HEK293T (cell line): ENCODE measurements at places on chromosomes 11 and 22.

GRCh38 chr11:32188785-32189184, 97.9 kb downstream of the RCN1 start:
- DNase-seq: no peak

DNA sequence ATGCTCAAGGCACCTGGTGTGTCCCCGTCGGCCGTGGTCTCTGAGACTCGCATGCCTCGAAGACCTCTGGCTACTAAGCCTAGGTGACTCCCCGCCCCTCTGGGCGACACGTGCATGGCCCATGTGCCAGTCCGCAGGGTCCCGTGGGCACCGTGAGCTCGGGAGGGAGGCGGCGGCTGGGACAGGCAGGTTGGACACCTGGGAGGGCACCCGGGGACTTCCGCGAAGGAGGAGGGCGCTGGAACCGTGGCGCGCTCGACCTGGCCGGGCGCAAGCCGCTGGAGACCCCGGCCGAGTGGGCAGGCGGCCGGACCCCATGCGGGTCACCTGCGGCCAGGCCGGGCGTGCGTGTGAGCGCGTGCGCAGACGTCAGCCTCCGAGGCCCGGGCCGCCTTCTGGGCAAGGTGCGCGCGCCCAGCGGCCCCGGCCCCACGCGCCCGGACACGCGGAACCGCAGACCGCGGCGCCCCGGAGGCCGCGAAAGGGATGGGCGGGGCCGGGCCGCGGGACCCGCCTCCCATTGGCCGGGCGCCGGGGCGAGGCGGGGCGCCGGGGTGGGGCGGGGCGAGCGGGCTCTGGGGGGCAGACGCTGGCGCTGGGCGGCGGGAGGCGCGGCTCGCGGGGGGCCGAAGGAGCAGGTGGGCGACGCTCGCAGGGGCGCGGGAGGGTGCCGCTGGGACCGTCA, 579 bp upstream of the RASD2 start:
- DNase-seq: peak; percentile 91

- DNase-seq: no peak
Measured at GRCh38 chr11:12050470-12051286, 42.3 kb upstream of the DKK3 start.

DNA sequence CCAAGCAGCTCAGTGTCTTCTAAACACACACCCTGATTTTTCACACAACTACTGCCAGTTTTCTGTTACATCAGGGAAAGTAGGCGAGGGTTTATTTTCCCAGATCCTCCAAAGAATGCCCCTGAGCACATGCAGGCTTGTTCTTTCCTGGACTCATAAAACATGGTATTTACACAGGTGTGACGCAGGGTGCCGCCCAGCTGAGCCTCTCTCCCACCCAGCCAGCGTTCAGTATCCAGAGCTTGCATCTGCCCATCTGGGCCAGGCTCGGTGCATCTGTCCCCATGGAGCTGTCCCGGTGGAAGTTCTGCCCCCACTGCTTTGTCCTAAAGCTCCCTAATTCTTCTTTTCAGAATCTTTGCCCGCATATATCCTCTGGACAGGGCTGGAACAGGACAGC, 44.8 kb upstream of the ISX start:
- no peak for DNase-seq

DNA sequence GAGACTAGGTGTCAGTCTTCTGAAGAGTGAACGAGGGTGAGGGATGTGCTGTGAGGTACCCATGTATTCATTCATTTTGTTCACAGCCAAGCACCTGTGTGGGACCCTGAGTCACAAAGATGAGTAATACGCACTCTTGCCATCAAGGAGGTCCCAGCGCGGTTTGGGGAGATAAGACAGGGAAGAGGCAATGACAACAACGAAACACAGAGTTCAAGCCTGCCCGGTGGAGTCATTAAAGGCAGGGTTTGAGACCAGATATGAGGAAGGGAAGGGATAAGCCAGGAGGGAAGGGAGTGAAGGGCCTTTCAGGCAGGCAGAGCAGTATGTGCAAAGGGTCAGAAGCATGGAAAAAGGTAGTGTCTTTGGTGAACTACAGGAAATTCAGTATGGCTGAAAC, 4.6 kb downstream of the DCHS1 start:
- no peak for DNase-seq

DNA sequence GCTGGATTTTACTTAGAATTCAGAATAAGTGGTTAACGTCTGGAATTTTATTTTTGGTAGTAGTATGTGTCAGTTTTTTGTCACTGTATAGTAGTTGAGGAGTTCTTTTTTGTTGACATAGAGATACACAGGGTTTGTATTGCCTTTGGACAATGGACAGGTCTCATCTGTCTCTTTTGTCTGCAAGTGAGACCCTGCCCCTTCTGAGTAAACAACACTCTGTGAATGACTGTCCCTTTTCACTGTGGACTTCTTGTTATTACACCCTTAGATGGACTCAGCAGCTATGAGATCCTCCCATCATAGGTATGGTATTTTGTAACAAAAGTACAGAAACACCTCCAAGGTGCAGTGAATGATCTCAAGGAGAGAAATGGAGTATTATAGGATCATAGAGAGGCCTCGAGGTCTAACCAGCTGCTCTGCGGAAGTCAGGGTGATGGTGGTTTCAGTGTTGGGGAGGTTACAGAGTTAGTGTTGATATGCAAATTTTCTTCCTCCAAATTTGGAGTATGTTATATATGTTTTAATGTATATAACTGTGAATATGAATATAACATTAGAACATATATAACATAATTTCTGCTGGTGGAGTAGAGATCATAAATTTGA, 7.8 kb downstream of the PPP6R3 start:
- no peak for DNase-seq

GRCh38 chr11:1197886-1198560, 24.8 kb upstream of the MUC5B start:
- DNase-seq: no peak

DNA sequence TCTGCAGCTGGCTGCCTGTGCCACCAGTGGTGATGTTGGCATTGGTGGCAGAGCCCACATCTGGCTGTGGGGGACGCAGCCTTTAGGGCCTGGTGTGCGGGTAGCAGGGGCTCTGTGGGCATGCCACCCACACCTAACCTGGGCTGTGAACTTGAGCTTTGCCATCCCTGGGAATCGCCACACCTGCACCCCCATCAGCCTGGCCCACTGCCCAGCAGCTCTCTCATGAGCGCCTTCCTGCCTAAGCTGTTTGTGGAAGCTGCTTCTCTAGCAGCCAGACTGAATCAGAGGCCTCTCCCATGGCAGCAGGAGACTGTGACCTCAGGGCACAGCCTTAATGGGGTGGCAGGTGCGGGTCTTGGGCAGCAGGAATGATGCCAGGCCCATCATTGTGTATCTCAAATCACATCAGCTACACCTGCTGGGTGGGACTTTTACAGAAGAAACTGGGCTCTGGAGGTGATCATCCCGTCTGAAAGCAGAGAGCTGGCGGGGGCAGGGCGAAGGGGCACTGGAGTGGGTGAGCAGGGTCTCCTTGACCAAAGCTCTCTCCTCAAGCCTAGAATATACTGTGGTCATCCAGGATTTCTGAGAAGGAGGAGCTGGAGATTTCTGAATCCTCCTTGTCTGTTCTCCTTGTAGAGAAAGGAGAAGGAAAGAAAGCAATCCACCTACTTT, 17.8 kb upstream of the CARS1 start:
- no peak for DNase-seq

DNA sequence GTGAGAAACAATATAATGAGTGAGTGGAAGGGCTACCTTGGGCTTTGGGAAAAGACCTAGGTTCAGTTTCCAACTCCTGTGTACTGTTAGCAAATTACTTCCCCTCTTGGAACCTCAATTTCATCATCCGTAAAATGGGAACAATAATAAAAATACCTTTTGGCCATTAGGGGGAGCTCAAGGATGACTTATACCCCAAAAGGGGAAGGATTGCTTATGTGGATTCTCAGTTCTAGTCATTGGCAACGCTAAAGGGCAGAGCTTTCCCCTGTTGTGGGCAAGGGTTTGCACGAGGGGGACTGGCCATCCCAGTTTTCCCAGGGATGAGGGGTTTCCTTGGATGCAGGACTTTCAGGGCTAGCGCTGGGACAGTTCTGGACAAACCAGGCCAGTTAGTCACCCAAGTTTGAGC, 3.1 kb upstream of the COMMD9 start:
- peak; percentile 48 for DNase-seq

- no peak for DNase-seq
Measured at GRCh38 chr11:23856654-23857053, 640.2 kb upstream of the LUZP2 start.

DNA sequence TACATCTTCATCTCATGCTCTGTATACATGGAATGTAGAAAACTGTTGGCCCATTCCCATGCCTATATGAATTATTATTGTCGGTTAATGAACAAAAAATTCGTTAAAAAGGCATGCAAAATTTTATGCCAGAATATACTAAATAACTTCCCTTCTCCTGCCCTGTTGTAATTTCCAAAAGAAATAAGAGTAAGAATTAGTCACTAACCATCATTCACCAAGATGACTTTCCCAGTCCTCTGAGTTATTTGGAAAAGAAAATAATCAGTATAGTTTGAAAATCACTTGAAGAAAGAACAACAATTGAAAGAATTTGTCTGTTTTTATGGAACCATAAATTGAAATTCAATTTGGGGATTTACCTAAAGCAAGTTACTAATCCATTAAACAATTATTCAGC, 1149.1 kb upstream of the RAG2 start:
- DNase-seq: no peak
